ENCODE measurements at places on chromosomes 7 and 10. TPM values are rescaled to one million over a fixed set of nuclear protein-coding genes. Genes with fewer than 3 reads are reported as not detected.
A peak's percentile ranks its signal among the peaks of the same experiment; 100 is the strongest.

GRCh38 chr7:97479740-97480290 is 252.1 kb upstream of the TAC1 start:
- no peak for DNase-seq
- no peak overlapping the region for H3K27ac ChIP-seq
- no peak overlapping the region for H3K4me3 ChIP-seq
- H3K36me3 ChIP-seq, result no peaks in the 10 kb centered on the region
- H3K4me1 ChIP-seq, result no peaks in the 10 kb centered on the region

Gene MMD2
- not detected for total RNA-seq

- no peak overlapping the region for H3K27ac ChIP-seq
- no peaks in the 10 kb centered on the region for H3K4me1 ChIP-seq
- DNase-seq, result no peak
- no peak overlapping the region for H3K4me3 ChIP-seq
- H3K27me3 ChIP-seq, result no peaks in the 10 kb centered on the region
These were observed 2.3 kb upstream of the CTTNBP2 start for GRCh38 chr7:117875566-117875965.

Gene CUZD1
- 1.4 TPM for total RNA-seq

Gene ADCYAP1R1
- total RNA-seq, result not detected

DNA sequence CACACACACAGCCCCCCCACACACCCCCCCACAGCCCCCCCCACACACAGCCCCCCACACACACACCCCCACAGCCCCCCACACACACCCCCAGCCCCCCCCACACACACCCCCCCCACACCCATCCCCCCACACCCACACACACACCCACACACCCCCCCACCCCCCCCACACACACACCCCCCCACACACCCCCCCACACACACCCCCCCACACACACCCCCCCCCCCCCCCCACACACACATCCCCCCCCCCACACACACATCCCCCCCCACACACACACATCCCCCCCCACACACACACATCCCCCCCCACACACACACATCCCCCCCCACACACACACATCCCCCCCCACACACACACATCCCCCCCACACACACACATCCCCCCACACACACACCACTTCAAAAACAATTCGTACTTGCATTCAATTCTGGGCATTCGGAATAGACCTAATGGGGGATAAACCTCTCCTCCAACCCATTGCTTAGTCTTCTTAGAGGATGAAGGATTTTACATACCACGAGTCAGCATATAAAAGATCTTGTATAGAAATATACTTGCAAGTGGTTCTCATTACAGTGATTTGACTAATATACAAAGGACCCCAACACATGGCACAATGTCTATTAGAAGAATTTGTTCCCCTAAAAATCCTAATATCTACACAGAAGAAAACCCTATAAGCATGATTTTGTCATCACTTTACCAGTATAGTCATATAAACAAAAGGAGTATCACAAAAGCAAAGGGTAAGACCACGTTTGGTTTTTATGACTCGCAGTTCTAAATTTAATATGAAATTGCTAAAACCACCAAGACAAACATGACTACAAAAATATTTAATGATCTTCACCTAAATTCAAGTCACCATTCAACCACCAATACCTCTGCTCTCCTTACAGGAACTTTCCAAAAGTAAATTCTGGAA is 80.9 kb downstream of the DIP2C start:
- no peaks in the 10 kb centered on the region for H3K36me3 ChIP-seq
- H3K4me1 ChIP-seq, result no peaks in the 10 kb centered on the region
- DNase-seq, result no peak

Gene TRIM50
- not detected for total RNA-seq

DNA sequence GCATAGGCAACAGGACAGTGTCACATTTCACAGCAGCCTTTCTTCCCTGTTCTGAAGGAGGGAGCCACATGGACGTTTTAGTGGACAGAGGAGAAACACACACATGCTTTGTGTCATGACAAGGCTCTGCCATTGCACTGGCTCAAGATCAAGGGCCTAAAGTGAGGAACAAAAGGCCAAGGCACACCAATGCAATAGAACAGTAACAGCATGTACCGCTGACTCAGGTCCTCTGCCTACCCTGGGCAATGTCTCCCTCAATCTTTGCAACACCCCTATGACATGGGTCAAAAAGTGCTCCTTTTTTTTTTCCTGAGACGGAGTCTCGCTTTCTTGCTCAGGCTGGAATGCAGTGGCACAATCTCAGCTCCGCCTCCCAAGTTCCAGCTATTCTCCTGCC is 57.8 kb upstream of the SDK1 start:
- H3K36me3 ChIP-seq, result no peaks in the 10 kb centered on the region
- DNase-seq, result peak; percentile 37
- no peaks in the 10 kb centered on the region for H3K27me3 ChIP-seq
- peak overlapping the region; percentile 36 for H3K4me3 ChIP-seq
- H3K27ac ChIP-seq, result peak overlapping the region; percentile 64

DNA sequence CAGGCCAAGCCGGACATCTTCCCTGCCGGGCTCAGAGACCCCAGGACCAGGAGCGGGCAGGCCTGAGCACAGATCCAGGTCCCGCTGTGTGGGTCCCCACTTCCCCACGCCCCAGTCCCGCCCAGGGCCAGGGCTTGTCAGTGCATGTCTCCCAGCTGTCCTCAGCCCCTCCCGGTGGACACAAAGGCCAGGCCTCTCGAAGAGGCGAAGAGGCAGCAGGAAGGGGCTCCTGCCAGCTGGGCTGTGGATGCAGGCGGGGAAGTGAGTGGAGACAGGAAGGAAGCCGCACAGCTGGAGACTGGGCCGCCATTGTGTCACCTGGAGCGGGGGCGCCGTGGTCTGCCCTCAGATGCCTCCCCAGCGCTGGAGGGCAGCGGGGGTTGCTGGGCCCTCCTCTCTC is 4.8 kb downstream of the GRIFIN start:
- DNase-seq, result no peak
- H3K27ac ChIP-seq, result no peak overlapping the region
- H3K36me3 ChIP-seq, result no peaks in the 10 kb centered on the region
- no peak overlapping the region for H3K4me3 ChIP-seq
- peaks cover 5% of the 10 kb centered on the region for H3K4me1 ChIP-seq

DNA sequence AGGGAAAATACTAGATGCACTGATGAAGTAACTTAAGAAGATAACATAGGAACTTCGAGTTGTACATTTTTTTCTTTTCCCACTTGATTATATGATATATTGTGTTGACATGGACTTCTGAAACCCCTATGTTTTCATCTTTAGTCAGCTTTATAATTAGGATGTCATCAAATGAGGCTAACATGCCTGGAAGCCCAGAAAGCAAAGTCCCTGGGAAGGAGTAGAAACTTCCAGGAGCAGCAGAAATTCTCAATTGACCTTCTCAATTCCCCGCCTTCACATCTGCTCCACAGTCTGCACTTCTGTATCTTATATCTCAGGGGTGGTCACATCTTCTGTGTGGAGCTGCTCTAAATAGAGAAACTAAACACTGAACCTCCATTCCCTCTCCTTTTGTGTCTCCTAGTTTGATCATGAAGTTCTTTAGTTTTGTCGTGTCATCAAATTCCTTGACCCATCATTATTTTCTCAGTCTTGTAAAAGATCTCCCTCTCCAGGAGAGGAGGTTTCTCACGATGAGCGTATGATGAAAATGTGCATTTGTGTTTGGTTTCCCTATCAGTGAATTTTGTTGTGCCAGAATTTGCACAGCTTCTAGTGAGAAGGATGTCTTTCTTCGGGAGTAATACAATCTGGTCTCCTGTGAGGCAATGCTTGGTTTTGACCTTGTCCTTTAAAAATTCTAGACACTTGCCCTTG is 303.3 kb downstream of the SUGCT start:
- H3K4me1 ChIP-seq, result peaks cover 11% of the 10 kb centered on the region
- DNase-seq, result no peak
- H3K4me3 ChIP-seq, result no peak overlapping the region
- H3K27me3 ChIP-seq, result no peaks in the 10 kb centered on the region
- H3K36me3 ChIP-seq, result no peaks in the 10 kb centered on the region

Gene RAMP3
- not detected for total RNA-seq

DNA sequence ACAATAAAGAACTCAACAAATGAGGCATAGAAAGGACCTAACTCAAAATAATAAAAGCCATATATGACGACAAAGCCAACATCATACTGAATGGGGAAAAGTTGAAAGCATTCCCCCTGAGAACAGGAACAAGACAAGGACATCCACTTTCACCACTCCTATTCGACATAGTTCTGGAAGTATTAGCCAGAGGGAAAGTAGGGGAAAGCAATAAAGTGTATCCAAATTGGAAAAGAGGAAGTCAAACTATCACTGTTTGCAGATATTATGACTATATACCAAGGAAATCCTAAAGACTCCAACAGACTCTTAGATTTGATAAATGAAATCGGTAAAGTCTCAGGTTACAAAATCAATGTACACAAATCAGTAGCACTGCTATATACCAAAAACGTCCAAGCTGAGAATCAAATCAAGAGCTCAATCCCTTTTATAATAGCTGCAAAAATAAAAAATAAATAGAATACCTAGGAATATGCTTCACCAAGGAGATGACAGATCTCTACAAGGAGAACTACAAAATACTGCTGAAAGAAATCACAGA is 4.8 kb downstream of the ANXA7 start:
- H3K4me3 ChIP-seq, result no peak overlapping the region
- no peaks in the 10 kb centered on the region for H3K27me3 ChIP-seq
- peaks cover 25% of the 10 kb centered on the region for H3K36me3 ChIP-seq
- no peak for DNase-seq
- H3K4me1 ChIP-seq, result peaks cover 38% of the 10 kb centered on the region
- H3K27ac ChIP-seq, result no peak overlapping the region

Gene EPO
- total RNA-seq, result 0.30 TPM

DNA sequence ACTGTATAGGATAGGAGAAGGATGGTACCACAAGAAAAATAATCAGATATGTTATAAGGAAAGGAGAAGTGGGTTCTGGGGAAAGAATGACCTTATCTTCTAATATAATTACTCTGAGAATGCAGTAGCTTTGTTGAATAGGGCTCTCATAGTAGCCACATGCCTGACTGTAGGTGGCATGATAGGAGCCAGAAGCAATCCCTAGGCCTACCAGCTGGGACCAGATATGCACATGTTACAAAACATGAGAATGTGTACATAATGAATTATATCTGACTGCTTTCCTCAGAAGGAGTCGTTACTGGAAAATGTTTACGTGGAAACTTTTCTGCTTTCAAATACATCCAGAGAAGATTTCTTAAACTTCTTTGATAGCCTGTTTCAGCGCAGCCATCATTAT is 53.2 kb upstream of the FAM3C start:
- no peaks in the 10 kb centered on the region for H3K27me3 ChIP-seq
- no peak overlapping the region for H3K27ac ChIP-seq
- no peaks in the 10 kb centered on the region for H3K4me1 ChIP-seq

Gene ARHGAP12
- 34.3 TPM for total RNA-seq

GRCh38 chr10:59088912-59089573 is 87.4 kb upstream of the PHYHIPL start:
- no peaks in the 10 kb centered on the region for H3K36me3 ChIP-seq
- H3K27ac ChIP-seq, result no peak overlapping the region
- H3K4me3 ChIP-seq, result no peak overlapping the region

Gene PTPRZ1
- total RNA-seq, result 0.28 TPM

Gene PON1
- total RNA-seq, result not detected

Gene CUBN
- total RNA-seq, result 0.07 TPM

Gene DDX56
- total RNA-seq, result 113 TPM

Gene GRID2IP
- total RNA-seq, result 1.3 TPM

- no peaks in the 10 kb centered on the region for H3K27me3 ChIP-seq
- H3K4me1 ChIP-seq, result no peaks in the 10 kb centered on the region
- H3K4me3 ChIP-seq, result no peak overlapping the region
- DNase-seq, result no peak
These were observed 39.6 kb downstream of the ARMH3 start for GRCh38 chr10:102016416-102016815.

DNA sequence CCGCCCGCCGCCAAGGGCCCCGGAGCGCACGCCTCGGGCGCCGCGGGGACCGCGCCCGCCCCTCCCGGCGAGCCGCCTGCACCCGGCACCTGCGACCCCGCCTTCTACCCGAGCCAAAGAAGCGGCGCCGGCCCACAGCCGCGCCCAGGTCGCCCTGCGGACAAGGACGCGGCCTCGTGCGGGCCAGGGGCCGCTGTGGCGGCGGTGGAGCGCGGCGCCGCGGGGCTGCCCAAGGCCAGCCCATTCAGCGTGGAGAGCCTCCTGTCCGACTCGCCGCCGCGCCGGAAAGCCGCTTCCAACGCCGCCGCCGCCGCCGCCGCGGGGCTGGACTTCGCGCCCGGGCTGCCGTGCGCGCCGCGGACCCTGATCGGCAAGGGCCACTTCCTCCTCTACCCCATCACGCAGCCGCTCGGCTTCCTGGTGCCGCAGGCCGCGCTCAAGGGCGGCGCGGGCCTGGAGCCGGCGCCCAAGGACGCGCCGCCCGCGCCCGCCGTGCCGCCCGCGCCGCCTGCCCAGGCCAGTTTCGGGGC is 3.5 kb downstream of the UNCX start:
- no peak overlapping the region for H3K4me3 ChIP-seq
- peaks cover 59% of the 10 kb centered on the region for H3K27me3 ChIP-seq
- no peak overlapping the region for H3K27ac ChIP-seq
- DNase-seq, result no peak
- no peaks in the 10 kb centered on the region for H3K36me3 ChIP-seq

GRCh38 chr7:24936121-24936824 is 43.7 kb downstream of the OSBPL3 start:
- H3K27me3 ChIP-seq, result no peaks in the 10 kb centered on the region
- no peak overlapping the region for H3K27ac ChIP-seq
- 0 out of 2 replicates have a peak, but pooled peaks cover 8% of the 10 kb centered on the region for H3K36me3 ChIP-seq
- H3K4me3 ChIP-seq, result 0 out of 2 replicates have a peak overlapping the region, but pooled peaks have one; percentile 2
- H3K4me1 ChIP-seq, result peaks cover 15% of the 10 kb centered on the region

GRCh38 chr7:25789701-25790640 is 362.0 kb upstream of the NFE2L3 start:
- H3K4me1 ChIP-seq, result no peaks in the 10 kb centered on the region
- no peak overlapping the region for H3K4me3 ChIP-seq
- H3K27ac ChIP-seq, result no peak overlapping the region

DNA sequence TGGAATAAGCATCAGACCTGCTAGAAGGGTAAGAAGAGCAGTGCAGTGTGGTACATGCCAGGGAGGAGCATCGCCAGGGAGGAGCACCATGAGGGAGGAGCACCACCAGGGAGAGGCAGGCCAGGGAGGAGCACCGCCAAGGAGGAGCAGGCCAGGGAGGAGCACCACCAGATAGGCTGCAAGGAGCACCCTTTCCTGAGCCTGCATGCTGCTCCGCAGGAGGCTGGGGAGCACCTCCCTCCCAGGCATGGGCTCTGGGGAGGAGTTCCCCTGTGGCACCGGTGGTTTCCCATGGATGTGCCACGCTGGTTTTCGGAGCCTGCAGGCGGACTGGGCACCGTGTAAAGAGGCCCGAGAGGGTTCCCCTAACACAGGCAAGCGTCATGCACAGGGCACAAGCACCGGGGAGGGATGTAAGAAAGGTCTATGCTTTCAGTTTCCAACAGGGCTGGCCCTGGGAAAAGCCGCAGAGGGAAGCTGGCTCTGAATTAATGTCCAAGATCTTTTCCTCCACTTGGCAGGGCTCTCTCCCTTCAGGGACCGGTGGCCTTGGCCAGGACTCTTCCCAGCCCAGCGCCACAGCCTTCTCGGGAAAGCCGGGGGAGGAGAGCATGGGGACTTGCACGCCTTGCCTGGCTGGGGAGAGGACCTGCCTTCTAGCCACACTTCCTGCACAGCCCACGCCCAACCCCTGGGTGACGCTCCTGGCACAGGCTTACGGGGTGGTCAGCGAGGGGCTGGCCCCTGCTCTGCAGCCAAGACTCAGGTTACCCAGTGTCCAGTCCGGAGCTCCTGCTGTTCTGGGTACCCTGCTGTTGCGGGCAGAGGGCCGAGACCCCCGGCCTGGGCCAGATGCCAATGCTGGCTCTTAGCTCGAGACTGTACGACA is 11.5 kb upstream of the GPER1 start:
- H3K27ac ChIP-seq, result no peak overlapping the region
- no peaks in the 10 kb centered on the region for H3K27me3 ChIP-seq
- H3K4me3 ChIP-seq, result no peak overlapping the region
- no peaks in the 10 kb centered on the region for H3K36me3 ChIP-seq
- H3K4me1 ChIP-seq, result 0 out of 2 replicates have a peak, but pooled peaks cover 5% of the 10 kb centered on the region

Gene BAMBI
- total RNA-seq, result 3.3 TPM

All from PC-9 (cell line).